Activated CD4-positive, alpha-beta T cell treated with anti-CD3 and anti-CD28 coated beads, Interleukin-2, Interleukin-4, amounts not matched to agents 100 ng/mL and 50 ng/mL, durations not matched to agents 16 hours and 8 hours (primary cell): ENCODE measurements at places on chromosomes 2 and 18.
A peak's percentile ranks its signal among the peaks of the same experiment; 100 is the strongest.

GRCh38 chr2:149175956-149176355 is 137.5 kb downstream of the LYPD6B start:
- no peak for DNase-seq

DNA sequence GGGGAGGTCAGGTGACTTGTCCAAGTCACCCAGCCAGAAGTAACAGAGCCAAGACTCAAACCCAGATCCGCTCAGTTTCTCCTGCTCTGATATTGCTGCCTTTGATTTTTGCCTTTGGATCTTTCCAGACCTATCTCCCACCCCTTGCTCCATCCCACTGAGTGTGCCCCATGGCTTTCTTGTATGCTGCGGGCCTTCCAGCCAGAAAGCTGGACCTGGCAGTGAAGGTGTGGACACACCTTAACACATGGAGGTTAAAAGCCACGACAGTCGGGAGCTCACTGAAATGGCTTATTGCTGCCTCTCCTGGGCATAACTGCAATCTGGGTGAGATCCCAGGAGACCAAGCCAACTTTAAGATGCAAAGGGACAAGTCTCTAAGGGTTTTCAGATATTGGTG is 86.7 kb downstream of the LONRF2 start:
- DNase-seq, result no peak

DNA sequence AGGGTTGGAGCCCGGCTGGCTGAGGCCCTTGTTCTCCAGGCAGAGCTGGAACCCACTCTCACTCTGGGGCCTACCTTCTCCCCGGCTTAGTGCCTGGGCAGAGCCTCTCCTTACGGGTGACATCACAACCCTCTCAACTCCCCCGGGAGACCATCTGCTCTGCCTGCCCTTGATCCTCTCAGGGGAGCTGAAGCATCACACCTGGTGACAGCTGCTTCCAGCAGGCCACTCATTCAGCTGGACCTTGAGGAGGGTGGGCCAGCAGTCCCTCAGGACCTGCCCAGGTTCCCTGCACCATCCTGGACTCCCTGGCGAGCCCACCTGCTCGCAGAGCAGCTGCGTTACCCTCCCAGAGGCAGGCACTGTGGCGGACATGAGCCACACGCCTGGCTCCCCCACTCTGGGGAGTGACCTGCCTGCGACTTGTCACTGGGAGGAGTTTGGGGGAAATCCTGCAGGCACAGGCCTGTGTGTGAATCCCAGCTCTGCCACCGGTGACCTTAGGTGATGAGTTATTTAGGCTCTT is 13.1 kb downstream of the HS6ST1 start:
- no peak for DNase-seq

GRCh38 chr2:47230418-47230817 is 75.3 kb upstream of the STPG4 start:
- DNase-seq, result no peak

- DNase-seq, result peak; percentile 28
Observed at GRCh38 chr2:187580462-187581124, 26.4 kb upstream of the TFPI start.

GRCh38 chr2:48728840-48729239 is 26.7 kb downstream of the LHCGR start:
- no peak for DNase-seq

GRCh38 chr2:121810959-121811853 is 55.8 kb downstream of the TSN start:
- peak; percentile 27 for DNase-seq

- no peak for DNase-seq
Observed at GRCh38 chr2:133937669-133938068, 316.2 kb upstream of the MGAT5 start.

DNA sequence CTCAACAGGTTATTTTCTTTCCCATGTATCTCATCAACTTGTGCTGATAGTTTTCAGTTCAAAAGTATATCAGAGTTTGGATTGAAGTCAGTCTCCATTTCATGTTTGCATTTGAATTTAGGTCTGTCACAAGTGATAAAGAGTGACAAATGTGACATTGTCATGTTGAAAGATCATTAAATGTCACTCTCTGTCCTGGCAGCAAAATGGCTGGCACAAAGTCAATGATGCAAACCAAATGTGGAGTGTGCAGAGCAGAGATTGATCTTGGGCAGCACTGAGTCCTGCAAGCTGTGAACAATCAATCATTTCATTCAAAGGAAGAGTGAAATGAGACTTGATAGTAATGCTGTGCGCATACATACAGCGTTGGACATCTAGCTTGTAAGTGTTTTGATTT is 421.8 kb upstream of the CDH7 start:
- DNase-seq, result no peak

- DNase-seq, result no peak
Observed at GRCh38 chr2:188345426-188345825, 53.8 kb downstream of the GULP1 start.

DNA sequence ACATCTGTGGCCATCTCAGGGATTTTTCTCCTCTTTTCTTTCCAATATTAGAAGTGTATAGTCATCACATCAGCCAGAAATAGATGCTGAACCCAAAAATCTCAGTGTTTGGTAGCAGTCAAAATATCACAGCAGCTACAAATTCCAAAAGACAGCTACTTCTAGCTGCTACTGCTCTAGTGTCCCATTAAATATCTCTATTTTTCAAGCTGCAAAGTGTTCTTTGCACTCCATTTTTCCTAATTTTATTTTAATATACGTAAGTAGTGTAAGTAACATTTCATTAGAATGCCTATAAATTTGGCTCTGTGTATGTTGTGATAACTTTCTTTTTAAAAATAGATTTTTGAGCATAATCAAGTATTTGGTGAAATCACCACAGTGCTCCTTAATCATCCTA is 967.3 kb downstream of the BCL11A start:
- no peak for DNase-seq

GRCh38 chr2:37616677-37617005 is 54.8 kb downstream of the CDC42EP3 start:
- no peak for DNase-seq

DNA sequence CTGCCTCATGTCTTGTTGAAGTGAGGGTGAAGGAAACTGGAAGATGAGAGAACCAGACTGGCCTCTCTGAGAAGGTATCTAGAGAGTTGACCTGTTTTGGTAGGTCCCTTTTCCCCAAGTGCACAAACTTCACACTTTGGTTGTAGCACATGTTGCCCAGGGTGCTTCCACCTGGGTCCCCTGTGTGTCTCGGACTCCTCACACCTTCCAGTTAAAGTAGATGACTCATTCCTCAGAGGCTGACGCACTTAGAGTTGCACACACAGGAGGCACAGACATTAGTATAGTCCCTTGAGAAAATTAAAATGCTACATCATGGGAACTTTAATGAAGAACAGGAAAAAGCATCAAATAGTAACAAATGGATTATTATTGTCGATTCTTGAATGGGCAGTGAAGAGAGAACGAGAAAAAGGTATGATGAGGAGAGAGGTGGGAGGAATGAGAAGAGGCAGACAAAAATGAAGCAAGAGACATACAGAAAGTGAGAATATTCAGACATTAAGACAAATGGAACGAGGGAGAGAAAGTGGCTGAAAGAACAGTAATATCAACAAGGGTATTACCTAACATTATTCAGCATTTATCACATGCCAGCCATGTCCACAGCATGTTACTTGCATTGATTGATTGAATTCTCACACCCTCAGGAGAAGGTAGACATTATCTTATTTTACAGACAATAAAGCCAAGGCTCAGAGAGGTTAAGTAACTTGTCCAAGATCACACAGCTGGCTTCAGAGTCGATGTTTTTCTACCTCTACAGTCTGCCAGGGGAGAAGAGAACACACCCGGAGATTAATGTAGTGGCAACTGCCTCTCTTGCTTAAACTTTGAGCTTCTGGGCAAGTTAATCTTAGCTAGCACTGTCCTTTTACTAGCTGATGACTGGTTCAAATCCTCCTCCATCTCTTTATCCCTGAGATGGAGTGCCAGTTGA is 68.6 kb downstream of the FHOD3 start:
- no peak for DNase-seq

- no peak for DNase-seq
Observed at GRCh38 chr2:223596208-223596607, 6.0 kb downstream of the SCG2 start.

GRCh38 chr2:62406573-62407043 is 99.4 kb downstream of the TMEM17 start:
- DNase-seq, result no peak

DNA sequence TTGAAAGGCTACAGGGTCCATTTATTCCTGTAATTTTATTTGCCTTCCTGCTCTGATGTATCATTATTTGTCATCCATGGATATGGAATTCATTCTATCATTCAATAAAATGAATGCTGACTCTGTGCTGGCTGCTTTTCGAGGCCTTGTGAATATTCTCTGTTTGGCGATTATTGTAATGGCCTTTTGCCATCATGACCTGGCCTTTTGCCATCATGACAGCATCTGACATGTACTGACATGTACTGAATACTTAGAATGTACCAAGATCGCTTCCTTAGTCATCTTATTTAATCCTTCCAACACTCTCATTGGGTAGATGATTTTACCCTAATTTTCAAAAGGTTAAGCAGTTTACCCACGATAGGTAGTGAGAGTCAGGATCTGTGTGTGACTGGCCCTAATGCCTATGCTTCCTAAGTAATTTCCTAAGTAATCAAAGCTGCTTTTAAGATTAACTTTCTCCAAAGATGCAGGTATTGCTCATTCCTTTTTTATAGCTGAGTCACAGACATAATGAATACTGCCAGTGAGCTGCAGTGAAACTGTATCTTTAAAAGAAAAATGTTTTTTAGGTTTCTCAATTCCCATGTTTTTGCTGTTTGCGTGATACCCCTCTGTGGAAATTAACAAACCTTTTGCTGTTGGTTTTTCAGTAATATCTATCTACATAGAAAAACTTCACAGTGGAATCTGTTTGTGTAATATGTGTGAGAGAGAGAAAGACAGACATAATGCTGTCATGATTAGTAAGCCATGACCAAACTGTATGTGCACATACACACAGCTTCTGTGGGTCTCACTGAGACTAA is 127.8 kb downstream of the CERS6 start:
- no peak for DNase-seq

DNA sequence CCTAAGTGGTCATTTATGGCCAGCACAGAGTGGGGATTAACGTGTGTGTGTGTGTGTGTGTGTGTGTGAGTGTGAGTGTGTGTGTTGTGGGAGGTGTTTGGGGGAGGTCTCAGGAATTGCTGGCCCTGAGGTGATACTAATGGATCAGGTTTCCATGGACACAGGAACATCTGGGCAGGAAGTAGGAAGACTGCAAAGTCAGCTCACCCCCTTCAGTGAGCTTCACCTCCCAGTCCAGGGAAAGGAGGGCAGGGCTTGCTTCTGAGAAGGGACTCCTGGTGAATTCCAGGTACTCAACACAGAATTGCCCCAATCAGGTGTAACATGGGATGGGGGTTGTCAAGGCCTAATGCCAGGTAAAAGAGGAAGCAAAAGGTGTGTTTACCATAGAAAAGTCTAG is 30.3 kb upstream of the IL1R1 start:
- no peak for DNase-seq

GRCh38 chr2:228367356-228367755 is 185.9 kb upstream of the SPHKAP start:
- DNase-seq, result no peak

DNA sequence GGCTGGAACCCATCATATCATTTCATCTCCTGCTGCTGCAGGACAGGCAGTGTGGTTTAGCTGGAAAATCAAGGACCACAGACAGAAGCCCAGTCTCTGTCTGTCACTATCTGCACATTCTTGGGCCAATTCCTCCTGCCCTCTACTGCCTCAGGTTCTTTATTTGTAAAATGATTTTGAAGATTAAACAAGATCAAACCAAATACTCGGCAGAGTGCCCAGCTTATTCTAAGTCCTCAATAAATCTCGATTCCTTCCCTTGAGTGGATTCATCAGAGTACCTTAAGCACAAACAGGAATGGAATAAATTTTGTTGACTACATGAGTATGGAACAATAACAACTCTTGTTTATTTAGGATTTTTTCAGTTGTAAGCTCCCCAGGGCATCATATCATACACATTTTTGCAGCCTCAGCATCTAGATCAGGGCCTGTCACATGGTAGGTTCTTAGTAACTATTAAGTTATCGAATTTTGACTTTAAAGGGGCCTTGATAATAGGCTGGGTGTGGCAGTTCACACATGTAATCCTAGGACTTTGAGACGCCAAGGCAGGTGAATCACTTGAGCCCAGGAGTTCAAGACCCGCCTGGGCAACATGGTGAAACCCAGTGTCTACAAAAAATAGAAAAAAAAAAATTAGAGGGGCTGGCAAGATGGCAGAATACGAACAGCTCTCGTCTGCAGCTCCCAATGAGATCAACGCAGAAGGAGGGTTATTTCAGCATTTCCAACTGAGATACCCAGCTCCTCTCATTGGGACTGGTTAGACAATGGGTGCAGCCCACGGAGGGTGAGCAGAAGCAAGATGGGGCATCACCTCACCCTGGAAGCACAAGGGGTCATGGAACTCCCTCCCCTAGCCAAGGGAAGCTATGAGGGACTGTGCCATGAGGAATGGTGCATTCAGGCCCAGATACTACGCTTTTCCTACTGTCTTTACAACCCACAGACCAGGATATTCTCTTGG is 11.1 kb downstream of the RHOB start:
- DNase-seq, result no peak

DNA sequence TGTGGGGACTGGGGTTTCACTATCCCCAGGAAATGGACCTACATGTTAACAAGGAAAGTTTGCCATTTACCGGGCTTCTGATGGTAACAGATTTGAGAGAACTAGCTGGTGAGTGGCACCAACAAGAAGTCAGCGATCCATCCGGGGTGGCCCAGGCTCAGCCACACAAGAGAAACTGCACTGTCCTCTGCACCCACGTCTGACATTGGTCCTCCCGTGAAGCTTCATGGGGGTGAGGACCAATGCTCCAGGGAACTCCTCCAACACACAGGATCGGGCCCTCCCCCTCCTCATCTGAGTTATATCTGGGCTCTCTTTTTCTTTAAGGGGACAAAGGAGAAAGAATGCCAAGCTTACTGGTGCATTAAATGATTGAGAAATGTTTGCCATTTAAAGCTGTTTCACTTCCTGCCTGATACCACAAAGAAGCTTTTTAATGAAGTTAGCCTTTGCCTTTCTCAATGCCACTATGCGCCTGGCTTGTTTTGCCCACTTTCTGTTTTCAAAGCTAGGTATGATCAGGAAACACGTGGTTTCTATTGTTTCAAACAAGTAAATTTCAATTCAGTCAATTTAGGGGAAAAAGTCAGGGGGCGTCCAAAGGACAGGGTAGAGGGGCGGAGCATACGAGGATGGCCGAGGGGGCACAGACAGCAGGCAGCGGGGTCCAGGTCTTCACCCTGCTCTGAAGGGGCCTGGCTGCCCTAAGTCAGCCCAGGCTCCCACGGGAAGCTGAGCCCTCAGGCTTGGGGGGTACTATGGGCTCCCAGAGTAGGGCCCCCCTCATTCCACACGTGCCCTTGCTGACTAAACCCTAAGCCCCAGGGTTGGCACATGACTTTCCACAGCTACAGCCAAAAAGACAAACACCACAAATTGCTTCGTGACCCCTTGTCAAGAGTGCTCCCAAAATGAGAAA is 204.0 kb upstream of the ID2 start:
- DNase-seq, result peak; percentile 64

- DNase-seq, result no peak
Observed at GRCh38 chr2:215531284-215531683, 95.4 kb upstream of the FN1 start.

DNA sequence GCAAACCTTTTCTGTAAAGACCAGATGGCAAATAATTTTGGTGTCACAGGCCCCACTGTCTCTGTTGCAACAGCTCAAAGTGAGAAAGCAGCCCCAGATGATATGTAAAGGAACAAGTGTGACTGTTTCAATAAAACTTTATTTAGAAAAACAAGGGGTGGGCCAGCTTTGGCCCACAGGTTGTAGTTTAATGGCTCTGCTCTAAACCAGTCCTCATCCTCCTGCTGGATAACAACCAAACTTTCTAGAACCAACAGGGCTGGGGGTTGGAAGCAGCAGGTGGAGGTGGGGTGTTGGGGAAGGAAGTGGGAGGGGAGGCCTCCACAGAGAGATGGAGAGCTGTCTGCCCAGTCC is 28.8 kb upstream of the INHBB start:
- no peak for DNase-seq
